ENCODE measurements at places on chromosomes 6 and 20. TPM values are rescaled to one million over a fixed set of nuclear protein-coding genes. Genes with fewer than 3 reads are reported as not detected.

GRCh38 chr6:166580076-166581050 lies 6.1 kb downstream of the RAMACL start:
- DNase-seq = no peak

DNA sequence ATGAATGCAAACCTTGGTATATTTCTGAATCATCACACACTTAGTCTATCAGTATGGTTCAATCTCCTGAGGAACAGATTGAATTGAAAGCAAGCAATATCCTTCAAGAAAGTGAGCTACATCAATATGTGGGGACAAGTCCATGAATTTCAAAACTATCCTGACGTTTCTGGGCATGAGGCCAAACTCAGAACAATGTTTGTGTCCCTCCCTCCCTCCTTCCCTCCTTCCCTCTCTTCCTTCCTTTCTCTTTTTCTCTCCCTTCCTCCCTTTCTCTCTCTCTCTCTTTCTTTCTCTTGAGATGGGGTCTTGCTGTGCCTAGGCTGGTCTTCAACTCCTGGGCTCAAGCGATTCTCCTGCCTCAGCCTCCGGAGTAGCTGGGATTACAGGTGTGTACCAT lies 27.9 kb upstream of the SYNCRIP start:
- DNase-seq = no peak

DNA sequence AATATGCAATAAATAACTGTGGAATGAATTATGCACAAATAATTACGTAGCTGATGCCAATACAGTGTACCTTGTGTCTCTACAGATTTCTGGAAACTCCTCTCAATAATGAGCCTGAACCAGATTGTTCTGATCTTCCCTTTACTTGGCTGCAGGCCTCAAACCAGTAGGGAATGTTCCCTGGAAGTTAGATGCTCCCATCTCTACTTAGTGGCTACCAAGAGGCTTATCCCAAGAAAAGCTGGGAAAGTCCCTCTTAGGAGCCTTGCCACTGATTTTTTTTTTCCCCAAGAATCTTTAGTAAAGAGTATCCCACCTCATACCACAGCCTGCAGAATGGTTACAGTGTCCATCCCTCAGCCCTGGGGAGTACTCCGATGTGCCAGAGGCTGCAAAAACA lies 702.1 kb downstream of the RFPL4B start:
- no peak for DNase-seq

GRCh38 chr20:31666258-31667042 lies 28.7 kb downstream of the COX4I2 start:
- no peak for DNase-seq

DNA sequence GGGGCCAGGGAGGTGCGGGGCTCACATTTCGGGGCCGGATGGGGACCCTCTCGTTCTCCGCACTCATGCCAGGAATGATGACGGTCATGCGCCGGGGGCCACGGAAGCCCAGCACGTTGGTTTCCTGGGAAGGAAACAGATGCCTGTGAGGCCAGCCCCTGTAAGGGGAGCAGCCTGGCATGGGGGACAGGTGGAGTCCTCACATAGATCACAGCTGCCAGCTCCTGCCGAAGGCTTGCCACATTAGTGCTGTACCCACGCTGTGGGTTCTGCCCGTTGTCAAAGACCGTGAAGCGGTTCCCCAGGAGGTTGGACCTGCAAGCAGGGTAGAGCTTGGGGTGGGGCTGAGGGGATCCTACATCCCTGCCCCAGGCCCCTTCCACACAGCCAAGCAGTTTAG lies 6.7 kb upstream of the TEAD3 start:
- no peak for DNase-seq

DNA sequence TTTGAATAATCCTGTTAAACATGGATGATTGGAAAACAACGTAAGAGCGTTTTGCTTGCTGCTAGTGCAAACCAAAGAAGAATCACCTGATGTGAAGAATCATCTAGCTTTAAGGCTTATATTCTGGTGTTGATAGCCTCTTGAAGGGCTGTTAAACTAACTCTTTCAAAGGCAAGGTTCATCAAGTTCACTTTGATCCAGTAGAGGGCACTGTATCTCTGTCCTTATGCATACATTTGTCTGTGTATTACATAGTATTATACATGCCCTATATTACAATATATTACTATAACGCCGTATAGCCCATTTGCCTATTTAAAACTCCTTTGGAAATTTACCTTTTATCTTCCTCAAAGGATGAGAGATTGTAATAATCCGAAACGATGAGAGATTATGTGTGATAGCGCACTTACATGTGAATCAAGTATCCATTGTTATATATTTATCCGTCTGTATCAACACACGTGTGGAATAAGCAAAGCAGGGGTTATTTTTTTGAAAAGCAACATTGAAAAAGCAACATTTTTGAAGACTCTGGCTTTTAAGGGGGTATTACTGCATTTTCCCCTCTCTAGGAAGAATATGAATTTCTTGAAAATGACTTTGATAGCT lies 50.8 kb upstream of the NRN1 start:
- no peak for DNase-seq

DNA sequence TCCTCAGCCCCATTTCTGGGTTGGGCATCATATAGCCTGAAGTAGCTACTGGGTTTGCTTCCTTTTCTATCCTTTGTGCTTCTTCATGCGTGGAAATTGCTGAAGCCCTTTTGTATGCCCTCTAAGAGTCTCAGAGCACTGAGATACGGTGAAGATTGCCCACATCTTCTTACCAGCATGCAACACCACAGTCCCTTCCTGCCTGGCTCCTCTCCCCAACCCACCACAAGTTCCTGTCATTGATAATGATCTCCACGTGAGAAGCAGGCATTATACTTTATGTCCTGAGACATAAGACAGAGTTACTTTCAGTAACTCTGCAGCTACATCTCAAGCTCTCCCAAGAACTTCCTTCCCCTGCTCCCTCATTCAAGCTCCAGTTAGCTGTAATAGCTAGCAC lies 15.8 kb upstream of the PLCB4 start:
- no peak for DNase-seq

The TBXT gene
- total RNA-seq = not detected

All from omental fat pad (tissue), 4 donors.